ENCODE measurements at places on chromosomes 3 and 15.

GRCh38 chr15:43881944-43882343 lies 55.1 kb downstream of the WDR76 start:
- no peak for DNase-seq

DNA sequence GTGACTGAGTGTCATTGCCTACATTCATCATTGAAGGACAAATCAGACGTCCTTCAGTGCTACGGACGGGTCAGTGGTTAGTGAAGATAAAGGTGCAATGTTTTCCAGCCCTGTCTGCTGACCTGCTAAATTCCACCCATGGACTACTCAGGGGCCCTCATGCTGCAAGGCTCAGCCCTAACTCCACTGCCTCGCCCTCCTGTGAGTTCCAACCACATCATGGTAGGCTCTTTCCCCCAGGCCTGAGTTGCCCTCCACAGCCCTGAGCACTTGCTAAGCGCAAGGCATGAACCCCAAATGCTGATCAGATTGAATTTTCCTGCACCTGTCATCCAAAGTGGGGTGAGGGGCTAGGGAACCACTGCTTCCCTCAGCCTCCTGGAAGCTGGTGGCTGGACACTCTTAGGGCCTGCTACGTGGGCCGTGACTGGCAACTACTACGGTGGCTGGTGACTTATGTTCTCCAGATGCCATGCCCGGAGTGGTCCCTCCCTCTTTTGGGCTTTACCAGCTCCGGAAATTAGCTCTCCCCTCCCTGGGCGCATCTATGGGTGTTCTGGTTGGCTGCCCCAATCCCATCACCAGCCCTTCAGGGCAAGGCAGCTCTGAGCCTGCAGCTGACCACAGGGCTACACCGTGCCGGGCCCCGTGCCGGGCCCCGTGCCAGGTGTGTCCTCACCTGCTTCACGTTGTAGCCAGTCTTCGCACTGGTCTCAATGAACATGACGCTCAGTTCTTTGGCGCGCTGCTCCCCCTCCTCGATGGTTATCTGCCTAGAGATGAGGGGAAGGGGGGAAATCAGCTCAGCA lies 32.1 kb downstream of the SRPRB start:
- DNase-seq, result no peak

- no peak for DNase-seq
Observed at GRCh38 chr3:155352900-155353490, 59.5 kb upstream of the STRIT1 start.

GRCh38 chr3:120304616-120305015 lies 19.6 kb upstream of the GPR156 start:
- DNase-seq, result no peak

- no peak for DNase-seq
Observed at GRCh38 chr3:157312376-157312745, 124.3 kb upstream of the PTX3 start.

- no peak for DNase-seq
Observed at GRCh38 chr3:133575086-133575485, 1.6 kb downstream of the CDV3 start.
